ENCODE measurements at places on chromosomes 5 and 9.

DNA sequence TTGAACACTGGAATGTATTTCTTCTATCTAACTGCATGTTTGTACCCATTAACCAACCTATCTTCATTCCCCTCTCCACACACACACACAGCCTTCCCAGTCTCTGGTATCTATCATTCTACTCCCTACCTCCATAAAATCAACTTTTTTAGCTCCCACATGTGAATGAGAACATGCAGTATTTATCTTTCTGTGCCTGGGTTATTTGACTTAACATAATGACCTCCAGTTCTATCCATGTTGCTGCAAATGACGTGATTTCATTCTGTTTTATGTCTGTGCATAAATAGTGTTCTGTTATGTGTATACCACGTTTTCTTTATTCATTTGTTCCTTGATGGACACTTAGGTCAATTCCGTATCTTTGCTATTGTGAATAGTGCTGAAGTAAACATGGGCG is 38.7 kb upstream of the CTSL start:
- no peak for DNase-seq

DNA sequence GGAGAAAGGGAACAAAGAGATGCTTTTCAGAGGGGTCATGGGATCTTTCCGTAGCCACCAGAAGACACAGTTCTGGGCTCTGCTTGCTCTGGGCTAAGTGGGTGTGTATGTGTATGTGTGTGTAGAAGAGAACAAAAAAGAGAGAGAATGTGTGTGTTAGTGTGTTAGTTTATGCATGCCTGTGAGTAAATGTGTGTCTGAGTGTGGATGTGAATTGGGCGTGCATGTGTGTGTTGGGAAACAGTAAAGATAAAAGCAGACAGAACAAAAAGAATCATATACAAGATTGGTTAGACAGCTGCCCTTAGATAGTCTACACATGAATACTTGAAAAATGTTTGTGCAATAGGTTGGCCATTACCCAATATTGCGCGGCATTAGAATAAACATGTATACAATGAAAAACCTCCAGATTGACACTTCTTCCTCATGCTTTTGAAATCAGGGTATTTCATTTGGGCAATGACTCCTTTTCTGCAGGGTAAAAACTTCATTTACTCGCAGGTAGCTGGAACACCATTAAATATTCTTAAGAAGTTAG is 36.5 kb upstream of the HSPA9 start:
- DNase-seq, result no peak

DNA sequence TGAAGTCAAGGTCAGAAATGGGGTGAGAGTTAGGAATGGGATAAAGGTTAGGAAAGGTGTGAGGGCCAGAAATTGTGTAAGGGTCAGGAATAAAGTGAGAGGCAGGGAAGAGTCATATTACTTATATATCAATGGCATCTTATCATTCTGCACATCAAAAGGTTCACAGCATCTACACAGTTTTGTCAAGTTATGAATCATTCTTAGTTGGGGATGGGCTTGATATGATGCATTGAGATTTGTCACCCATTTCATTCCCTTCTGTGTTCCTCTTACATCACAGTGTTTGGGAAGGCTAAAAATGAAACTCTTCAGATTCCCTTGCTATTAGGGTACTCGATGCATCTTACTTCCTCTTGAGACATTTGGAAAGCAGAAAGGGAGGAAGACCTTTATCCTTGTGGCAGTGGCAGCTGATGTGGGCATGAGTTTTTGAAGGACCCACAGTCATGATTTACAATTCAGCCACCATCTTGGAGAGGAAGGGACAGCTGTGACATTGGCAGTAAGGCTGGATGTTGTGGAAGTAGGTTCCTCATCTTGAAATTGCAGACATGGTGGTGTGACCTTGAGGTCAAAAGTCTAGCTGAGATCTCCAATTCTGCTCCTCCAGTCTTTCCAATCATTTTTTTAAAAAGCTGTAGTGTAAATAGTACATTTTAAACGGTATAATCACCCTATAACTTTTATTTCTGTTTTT is 24.2 kb upstream of the NPR3 start:
- DNase-seq, result no peak

DNA sequence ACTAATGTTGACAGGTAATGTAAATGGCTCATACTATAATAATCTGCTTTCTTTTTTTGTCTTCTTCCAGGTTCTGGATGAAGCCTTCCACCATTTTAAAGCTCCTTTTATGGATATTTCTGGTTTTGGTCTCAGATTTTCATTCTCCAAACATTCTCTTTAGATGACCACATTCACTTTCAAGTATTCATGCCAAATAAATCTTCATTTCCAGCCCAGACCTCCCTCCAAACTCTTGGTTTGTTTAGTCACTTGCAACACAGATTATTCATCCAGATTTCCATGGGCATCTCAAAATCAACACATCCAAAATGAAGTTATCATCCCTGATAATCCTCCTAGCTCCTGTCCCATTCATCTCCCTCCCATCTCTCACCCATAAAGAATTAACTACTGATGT is 40.3 kb upstream of the SVEP1 start:
- DNase-seq, result no peak

DNA sequence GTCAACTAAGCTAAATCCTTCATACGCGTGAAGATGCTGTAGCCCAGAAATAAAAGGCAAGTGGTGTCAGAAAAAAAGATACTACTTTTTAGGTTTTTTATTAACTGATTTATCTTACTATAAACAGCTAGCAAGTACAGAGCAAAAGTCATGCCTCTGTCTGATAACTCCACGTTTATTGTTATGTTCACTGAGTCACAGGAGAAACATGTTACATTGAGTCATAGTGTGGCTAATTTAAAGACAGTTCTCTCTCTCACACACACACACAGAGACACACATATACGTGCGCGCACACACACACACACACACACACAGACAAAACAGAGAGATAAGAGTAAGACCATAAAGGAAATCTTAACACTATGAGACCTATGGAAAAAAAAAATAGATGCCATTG is 770.0 kb upstream of the CDH10 start:
- no peak for DNase-seq

GRCh38 chr5:98096155-98096554 is 677.3 kb upstream of the RGMB start:
- DNase-seq, result no peak

DNA sequence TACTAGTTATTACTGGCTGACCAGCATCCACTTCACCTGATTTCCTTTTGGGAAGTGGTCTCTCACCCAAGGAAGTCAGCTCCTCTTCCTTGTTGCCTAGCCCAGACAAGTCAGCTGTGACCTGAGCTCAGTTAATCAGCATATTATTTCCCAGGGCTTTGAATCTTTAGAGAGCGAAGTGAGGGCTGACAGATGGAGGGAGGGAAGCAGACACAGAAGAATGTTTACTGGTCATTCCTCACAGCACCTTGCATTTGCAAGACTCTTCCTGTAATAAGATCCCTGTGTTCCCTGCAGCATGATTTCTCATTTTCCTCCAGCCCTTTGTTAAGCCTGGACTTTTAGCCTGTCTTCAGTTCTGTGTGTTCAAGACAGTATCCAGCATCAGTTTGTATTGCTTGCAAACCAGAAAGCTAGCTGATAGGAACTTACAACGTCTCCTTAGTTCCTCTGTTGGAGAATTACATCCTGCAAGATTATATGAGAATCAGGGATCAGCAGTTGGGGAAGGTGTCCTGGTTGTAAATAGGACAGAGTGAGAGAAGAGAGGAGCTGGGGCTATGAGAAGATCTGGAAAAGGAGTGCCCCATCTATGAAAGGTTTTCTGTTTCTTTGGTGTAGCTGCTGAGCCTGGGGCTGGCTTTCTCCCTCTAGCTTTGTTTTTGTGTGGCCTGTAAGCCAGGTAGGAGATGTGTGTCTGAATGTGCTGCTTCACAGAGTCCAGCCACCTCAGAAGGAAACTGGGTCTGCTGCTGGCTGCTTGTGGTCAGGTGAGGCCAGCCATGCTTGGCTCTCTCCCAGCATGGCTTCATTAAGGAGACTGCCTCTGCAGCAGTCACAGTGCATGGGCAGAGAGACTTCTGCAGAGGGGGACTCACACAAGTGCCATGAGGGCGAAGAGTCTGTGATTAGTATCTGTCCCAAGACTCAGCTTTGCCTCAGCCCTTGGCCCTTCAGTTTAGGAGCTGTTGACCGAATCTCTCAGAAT is 50.3 kb downstream of the MAN2A1 start:
- no peak for DNase-seq

DNA sequence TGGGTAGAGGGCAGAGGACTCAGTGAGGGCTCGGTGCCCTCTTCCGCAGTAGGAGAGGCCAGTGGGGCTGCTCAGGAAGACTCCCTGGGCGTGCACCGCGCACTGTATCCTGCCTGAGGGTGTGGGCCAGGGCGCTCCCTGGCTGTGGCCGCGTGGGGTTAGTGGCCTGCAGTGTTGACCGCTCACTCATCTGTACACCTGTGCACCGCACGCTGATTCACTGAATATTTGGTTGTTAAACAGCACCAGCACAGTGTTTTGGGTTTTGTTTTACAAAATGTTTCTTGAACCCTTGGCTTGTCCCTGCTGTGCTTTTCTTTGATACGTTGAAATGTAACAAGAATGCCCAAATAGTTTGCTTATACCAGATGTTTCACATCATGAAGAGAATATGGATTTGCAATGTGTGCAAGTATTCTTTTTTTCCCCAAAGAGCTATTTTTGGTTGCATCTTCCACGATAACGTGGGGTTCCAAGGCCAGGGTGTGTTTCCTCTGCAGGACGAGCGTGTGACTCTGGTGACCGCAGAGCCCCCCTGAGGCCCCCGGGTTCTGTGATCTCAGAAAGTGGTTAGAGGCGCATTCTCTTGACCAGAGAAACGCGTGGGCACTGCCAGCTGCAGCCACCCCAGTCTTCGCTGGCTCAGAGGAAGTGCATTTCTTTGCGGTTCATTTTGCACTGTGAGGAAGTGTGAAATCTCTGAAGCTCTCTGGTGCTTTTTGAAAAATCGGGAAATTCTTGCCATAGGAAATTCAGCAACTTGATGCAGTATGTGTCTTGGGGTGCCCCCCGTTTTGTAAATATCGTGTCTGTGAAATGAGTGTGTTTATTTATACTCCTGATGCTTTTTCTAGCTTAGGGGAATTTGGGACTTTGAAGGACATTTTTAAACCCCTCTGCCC is 46.9 kb downstream of the AHRR start:
- DNase-seq, result no peak

DNA sequence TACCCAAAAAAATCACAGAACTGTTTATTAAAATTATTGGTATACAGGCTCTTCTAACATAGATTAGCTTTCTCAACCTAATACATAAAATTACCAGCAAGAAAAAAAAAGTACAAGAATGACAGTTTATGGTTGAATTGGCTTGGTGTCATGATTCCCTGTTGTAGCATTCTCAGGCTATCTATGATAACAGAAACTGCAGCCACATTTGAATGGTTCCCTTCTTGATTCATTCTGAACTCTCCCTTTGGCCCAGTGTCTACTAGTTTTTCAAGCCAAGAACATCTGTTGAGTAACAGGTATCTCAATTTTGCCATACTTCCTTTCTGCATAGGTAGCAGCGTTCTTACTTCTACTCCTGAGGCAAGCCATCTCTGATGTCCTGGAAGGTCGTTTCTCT is 3.0 kb downstream of the SPIN1 start:
- no peak for DNase-seq

DNA sequence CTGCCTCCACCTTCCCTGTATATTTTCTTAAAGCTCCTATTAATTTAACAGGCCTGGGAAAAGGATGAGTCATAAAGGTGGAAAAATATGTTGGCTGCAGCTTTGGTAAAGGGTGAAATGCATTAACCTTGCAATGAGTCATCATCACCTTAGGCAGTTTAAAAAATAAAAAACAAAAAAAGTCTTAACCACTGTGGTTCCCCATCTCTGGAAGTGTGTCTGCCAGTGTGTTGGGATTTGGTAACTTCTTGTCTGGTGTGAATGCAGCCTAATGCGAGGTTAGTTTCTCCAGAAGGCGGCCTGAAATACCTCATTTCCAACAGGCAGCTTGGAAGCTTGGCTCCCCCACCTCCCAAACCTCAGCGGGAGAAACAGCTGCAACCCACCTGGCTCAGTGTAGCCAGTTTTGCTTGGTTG is 265.3 kb upstream of the GAS1 start:
- no peak for DNase-seq

DNA sequence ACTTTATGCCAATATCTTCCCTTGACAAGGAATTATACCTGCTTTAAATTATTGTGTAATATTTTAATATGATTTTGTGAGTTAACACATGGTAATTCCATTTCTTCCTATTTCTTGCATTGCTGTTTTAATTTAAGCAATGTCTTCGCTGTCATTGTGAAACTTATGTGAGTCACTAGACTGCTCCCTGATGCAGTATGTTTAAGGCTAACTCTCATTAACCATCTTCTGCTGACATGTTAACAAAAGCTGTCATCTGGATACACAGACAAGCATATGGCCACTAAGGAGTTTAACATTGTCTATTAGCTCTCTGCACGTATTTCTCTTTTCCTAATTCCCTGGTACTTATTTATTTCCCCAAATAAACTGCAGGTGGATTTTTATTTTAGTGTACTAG is 980.8 kb upstream of the CTNND2 start:
- DNase-seq, result no peak

- no peak for DNase-seq
Observed at GRCh38 chr5:93721511-93721910, 19.9 kb downstream of the POU5F2 start.

- DNase-seq, result no peak
Observed at GRCh38 chr5:153797484-153797883, 241.2 kb downstream of the FAM114A2 start.

- no peak for DNase-seq
Observed at GRCh38 chr5:176359658-176360057, 1.9 kb downstream of the KIAA1191 start.

DNA sequence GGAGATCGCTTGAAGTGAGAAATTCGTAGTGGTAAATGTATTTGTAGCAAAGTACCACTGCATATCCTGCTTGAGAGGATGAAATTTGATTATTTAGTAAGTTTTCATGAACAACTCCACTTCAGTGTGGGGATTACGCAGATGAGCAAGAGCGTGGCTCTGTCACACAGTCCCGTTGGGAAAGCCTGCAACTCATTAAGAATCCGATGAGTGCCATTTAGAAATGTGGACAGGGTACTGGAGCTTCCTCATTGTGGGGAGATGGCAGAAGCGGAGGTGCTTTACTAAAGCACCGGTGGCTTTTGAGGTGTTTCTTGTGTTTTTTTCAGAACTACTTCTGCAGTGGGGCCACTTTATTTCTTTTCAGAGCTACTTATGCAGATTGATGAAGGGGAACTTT is 1.4 kb downstream of the TJP2 start:
- DNase-seq, result no peak

DNA sequence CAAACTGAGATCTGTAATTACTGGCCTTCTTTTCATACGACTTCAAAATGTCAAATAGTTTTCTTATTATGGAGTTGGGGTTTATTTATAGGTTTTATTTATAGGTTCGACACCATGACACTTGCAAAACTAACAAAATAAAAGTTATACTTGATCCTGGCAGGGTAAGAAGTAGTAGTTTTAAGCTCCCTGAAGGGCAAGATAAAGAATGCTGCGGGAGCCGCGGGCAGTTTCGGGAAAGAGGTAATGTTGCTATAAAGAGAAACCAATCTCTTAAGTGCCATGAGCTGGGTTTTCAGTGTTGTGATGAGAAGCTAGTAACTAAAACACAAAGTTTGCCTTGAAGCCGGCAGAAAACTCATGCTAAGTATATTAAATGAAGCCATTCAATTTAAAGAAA is 24.8 kb downstream of the PTPN3 start:
- DNase-seq, result no peak

GRCh38 chr5:5523066-5523505 is 100.6 kb downstream of the ICE1 start:
- no peak for DNase-seq

- DNase-seq, result no peak
Observed at GRCh38 chr5:125798307-125798706, 624.9 kb upstream of the GRAMD2B start.

- DNase-seq, result no peak
Observed at GRCh38 chr5:179699616-179700237, 960 bp downstream of the CANX start.
